ENCODE measurements at places on chromosomes 1 and 21.

- DNase-seq: no peak
Observed at GRCh38 chr1:228288536-228289238, 80.8 kb downstream of the OBSCN start.

DNA sequence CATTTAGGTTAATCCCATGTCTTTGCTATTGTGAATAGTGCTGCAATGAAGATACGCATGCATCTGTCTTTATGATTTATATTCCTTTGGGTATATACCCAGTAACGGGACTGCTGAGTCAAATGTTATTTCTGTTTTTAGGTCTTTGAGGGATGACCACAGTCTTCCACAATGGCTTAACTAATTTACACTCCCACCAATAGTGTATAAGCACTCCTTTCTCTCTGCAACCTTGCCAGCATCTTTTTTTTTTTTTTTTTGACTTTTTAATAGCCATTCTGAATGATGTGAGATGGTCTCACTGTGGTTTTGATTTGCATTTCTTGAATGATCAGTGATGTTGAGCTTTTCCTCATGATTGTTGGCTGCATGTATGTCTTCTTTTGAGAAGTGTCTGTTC lies 33.5 kb downstream of the ASH1L start:
- DNase-seq: no peak

- DNase-seq: no peak
Observed at GRCh38 chr1:176243746-176244145, 36.7 kb upstream of the COP1 start.

GRCh38 chr1:173997791-173998190 lies 24.4 kb downstream of the RC3H1 start:
- no peak for DNase-seq

DNA sequence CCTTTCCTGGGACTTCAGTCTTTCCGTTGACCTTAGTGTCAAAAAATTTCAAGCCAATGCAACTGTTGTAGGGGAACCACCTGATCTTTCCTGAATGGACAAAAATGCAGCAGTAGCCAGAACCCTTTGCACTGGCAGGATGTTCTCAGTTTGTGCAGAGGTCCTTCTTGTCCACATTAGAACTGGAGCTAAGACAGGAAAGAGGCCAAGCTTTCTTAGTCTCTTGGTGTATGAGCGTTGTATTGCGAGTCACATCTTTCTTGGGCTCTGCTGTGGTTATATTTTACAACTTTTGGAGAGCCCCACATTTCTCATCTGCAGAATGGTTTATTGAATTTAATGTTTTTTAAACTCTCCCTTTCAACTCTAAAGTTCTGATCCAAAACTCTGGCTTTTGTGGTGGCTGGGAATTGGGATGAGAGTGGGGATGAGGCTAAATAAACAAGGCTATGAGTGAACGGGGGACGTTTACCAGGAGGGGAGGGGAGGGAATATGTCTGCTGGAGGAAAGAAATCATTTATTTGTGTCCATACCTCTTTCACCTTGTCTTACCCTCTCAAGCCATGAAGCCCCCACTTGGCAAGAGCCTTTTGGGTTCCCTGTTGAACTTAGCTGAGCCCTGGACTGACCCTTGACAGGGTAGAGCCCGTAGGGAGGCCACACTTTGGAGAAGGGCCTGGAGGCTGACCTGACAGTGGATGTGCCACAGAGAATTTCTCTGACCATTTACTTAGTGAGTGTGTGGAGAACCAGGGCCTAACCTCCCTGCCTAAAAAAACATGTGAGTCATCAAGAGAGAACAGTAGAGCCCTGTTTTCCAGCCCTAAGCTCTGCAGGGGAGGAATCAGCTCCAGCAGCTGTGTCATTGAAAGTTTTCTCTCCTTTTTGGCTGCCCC lies 586 bp downstream of the CHI3L2 start:
- no peak for DNase-seq

DNA sequence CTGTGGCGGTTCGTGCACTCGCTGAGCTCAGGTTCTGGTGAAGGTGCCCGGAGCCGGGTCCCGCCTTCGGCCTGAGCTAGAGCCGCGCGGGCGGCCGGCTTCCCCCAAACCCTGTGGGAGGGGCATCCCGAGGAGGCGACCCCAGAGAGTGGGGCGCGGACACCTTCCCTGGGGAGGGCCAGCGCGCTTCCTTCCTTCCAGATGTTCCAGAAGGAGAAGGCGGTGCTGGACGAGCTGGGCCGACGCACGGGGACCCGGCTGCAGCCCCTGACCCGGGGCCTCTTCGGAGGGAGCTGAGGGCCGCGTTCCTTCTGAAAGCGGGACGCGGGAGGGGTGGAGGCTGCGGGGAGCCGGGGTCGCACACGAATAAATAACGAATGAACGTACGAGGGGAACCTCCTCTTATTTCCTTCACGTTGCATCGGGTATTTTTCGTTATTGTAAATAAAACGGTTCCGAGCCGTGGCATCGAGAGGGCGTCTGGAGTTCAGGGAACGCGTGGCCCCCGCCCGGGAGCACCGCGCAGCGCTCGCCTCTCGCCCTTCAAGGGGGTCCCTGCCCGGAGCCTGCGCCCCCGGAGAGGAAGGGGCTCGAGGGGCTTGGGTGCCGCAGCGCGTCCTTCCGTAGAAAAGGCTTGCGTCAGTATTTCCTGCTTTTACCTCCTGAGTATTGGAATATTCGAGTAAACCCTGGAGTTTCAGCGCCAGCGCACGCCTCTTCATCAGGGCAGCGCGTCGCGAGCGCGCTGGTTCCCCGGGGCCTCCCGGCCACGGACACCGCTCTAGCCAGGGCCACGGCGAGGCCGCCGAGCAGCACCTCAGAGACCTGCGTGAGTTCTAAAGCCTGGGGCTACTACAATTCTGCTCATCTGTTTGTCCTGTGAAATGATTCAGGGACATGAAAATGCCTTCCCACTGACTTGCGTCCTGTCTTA lies 11.5 kb downstream of the YBEY start:
- DNase-seq: no peak

DNA sequence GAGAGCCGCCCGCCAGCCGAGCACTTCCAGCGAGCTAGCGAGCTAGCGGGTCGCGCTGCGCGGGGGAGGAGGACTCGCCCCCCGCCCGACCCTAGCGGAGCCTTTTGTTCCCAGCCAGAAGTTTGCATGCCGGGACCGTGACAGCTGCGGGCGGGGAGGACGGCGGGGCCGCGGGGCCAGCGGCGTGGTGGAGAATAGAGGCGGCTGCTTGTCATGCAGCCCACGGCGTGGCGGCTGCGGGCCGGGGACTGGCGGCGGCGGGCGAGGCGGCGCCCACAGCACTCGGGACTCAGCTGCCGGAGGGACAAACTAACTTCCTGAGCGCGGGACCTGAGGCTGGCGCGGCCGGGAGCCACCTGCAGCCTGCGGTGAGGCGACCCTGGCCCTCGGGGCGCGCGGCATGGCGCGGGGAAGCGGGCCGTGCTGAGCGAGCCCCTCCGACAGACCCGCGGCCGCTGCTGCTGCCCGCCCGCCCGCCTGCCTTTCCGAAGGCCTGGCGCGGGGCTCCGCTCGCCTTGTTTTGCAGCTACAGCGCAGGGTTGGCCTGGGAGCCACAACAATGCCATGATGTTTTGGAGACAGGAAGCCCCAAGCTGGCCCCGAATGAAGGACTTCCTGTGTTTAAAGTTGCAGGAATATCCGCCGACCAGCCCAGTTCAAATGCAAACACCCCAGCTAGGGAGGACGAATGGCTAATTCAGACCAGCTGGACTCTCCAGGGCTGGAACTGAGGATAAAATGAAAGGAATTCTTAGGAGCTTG lies 82.2 kb upstream of the BMP8A start:
- no peak for DNase-seq

DNA sequence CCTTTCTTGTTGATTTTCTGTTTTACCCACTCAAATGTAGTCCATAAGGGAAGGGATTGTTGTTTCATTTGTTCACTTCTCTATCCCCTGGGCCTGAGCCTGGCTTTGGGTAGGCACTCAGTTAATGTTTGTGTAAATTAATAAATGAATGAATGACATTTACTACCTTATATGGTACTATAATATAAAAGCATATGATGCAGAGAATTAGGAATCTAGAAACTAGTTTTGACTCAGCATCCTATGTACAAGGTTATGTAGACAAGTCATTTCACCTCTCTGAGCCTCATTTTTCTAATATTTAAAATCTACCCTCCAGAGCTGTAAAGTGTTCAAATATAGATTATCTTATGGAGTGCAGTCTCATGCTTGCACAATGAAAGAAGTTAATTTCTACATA lies 68.9 kb upstream of the S1PR1 start:
- no peak for DNase-seq

DNA sequence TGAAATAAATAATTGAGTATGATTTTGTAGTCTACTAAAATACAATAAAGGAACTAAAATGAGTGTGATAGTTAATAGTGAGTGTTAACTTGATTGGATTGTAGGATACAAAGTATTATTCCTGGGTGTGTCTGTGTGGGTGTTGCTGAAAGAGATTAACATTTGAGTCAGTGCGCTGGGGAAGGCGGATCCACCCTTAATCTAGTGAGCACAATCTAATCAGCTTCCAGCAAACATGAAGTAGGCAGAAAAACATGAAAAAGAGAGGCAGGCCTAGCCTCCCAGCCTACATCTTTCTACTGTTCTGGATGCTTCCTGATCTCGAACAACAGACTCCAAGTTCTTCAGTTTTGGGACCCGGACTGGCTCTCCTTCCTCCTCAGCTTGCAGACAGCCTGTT lies 1716.6 kb downstream of the MRPL39 start:
- no peak for DNase-seq

- no peak for DNase-seq
Observed at GRCh38 chr1:188350104-188350503, 1521.4 kb downstream of the PLA2G4A start.

DNA sequence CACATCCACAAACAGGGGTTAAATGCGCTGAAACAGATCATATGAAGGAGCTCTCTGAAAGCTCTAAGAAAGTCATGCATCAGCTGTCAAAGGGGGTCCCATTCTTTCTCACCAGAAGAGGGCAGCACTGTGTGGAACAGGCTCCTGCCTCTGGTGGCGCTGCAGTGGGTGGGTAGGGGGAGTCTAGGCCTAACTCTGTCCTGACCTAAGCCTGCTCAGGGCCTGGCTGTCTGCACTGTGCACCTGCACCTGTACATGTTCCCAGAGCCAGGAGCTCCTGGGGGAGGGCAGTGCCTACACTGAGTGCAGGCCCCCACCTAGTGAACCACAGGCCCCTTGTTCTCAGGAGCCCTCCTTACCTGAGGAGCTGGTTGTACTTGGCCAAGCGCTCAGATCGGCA lies 16.0 kb downstream of the ENO1 start:
- no peak for DNase-seq

GRCh38 chr21:41717573-41718330 lies 49.1 kb downstream of the RIPK4 start:
- DNase-seq: no peak

DNA sequence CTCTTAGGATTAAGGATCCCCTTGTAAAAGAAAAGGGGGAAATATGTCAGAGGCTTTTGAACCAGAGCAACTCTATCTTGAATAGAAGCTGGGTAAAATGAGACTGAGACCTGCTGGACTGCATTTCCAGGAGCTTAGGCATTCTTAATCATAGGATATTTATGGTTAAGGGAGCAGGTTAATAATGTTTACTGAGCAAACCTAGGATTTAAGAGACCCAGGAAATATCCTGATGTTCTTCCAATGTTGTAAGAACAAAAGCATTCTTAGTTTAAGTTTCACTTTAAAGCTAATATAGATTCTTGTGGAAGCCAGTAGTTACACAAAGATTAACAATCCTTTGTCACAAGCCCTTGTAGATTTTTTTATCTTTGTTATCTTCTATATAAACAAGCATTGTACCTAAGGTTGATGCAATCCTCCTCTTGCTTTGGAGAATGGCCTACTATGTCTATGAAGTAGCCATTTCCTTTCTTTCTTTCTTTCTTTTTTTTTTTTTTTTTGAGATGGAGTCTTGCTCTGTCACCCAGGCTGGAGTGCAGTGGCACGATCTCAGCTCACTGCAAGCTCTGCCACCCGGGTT lies 570.2 kb upstream of the BEND5 start:
- no peak for DNase-seq

- DNase-seq: no peak
Observed at GRCh38 chr1:183164963-183165362, 21.1 kb upstream of the LAMC2 start.

- DNase-seq: no peak
Observed at GRCh38 chr1:152169366-152170025, 10.5 kb upstream of the RPTN start.

DNA sequence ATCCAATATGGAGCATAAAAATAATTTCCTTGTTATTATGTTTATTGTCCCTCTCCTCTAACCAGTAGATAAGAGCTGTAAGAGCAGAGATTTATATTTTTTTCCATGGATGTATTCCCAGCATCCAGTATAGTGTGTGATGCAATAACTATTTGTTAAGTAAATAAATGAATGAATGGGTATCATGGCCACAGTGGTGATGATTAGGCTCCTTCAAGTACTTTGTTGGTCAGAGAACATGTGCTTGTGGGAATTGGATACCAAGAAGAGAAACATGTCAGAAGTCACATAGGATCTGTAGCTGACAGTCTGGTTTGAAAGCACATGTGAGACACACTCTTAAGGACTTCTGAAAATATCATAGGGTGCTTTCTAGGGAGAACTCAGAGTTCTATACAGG lies 588.5 kb downstream of the AGBL4 start:
- DNase-seq: no peak

DNA sequence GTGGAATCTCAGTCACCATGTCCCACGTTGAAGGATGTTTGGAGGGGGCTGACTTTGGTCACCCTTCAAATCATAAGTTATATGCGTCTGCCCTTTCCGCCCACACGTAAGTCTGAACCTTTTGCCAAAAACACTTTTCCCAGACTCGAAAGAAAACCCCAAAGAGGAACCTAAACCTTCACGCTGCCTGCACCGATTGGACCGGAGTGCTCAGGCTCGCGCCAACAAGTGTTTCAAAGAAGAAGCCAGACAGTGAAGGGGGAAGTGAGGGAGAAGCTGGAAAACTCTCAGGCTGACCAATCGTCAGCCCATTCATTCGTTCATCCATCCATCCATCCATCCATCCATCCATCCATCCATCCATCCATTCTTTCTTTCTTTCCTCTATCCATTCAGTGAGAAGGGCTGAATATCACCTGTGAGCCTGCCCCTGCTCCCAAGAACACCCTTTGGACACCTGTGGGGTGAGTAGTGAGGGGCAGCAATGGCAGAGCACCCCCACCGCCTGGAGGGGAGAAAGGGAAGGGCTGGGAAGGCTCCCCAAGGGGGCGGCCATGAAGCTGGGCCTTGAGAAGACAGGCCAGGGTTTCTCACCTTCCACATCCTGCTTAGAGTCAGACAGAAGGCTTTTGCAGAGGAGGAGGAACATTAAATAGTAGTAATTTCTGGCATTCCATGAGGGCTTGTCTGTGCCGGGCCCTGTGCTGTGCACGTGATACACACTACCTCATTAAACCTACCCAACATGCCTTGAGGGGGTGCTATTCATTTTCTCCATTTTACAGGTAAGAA lies 27.1 kb upstream of the RUNX3 start:
- DNase-seq: no peak

DNA sequence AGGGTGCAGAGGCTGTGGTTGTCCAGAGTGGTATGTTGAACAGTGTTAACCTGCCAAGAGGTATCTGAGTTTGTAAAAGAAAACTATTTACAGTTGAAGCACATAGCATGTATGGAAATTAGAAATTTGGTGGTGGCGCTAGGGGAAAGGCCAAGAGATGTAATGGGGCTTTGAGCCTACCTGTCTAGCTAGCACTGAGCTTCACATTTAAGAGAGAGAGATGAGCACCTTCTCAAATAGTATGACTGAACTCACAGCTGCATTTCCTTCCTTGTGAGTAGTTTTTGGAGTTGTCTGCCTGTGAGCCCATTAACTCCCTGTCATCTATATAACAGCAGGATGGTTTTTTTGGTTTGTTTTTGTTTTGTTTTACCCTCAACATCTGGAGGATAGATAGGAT lies 4.0 kb downstream of the CLIC4 start:
- no peak for DNase-seq

All from DMS79 (cell line).